ENCODE measurements at places on chromosomes 5 and 9. TPM values are rescaled to one million over a fixed set of nuclear protein-coding genes. Genes with fewer than 3 reads are reported as not detected.

TMEM171 gene
- not detected for total RNA-seq

C5orf52 gene
- total RNA-seq = 1.2 TPM

CDH6 gene
- total RNA-seq = 0.65 TPM

EMB gene
- total RNA-seq = 14.4 TPM

HOMER1 gene
- 24.7 TPM for total RNA-seq

PTGER4 gene
- 21.2 TPM for total RNA-seq

ANXA6 gene
- total RNA-seq = 22.3 TPM

DPYSL3 gene
- 450 TPM for total RNA-seq

RELL2 gene
- total RNA-seq = 8.3 TPM

LCN12 gene
- 1.2 TPM for total RNA-seq

SLC25A2 gene
- total RNA-seq = 0.21 TPM

FAM221B gene
- total RNA-seq = 0.30 TPM

TNFSF15 gene
- 0.05 TPM for total RNA-seq

PSMD5 gene
- total RNA-seq = 14.9 TPM

PCDHGB5 gene
- 0.05 TPM for total RNA-seq

CYLC2 gene
- 0.58 TPM for total RNA-seq

DNAI1 gene
- 0.61 TPM for total RNA-seq

NKD2 gene
- 0.59 TPM for total RNA-seq

MAMDC2 gene
- total RNA-seq = 6.4 TPM

TMC1 gene
- 1.7 TPM for total RNA-seq

SCAI gene
- 7.6 TPM for total RNA-seq

ENHO gene
- total RNA-seq = 25.4 TPM

TMEM38B gene
- total RNA-seq = 9.1 TPM

ACO1 gene
- 14.4 TPM for total RNA-seq

MRRF gene
- total RNA-seq = 27.7 TPM

FAM219A gene
- 45.2 TPM for total RNA-seq

AGTPBP1 gene
- total RNA-seq = 73.7 TPM

TEX48 gene
- total RNA-seq = not detected

GABRG2 gene
- 0.45 TPM for total RNA-seq

IL5 gene
- 2.7 TPM for total RNA-seq

CYSRT1 gene
- 1.3 TPM for total RNA-seq

CARD9 gene
- total RNA-seq = 2.5 TPM

CDO1 gene
- total RNA-seq = 35.9 TPM

SH3PXD2B gene
- 35.7 TPM for total RNA-seq

PFN3 gene
- not detected for total RNA-seq

AK3 gene
- 32.4 TPM for total RNA-seq

CD72 gene
- total RNA-seq = 0.56 TPM

ST6GALNAC4 gene
- 11.3 TPM for total RNA-seq

BTNL3 gene
- total RNA-seq = not detected

PCDHA8 gene
- total RNA-seq = not detected

DNAJC25 gene
- total RNA-seq = 9.6 TPM

C5 gene
- 1.9 TPM for total RNA-seq

OTP gene
- total RNA-seq = 0.17 TPM

HAND1 gene
- 0.13 TPM for total RNA-seq

ANKRD55 gene
- not detected for total RNA-seq

LURAP1L gene
- 5.8 TPM for total RNA-seq

LCN15 gene
- 0.27 TPM for total RNA-seq
